ENCODE measurements at places on chromosomes 3 and 15.

- no peak for DNase-seq
Observed at GRCh38 chr3:189748046-189748445, 116.9 kb downstream of the TP63 start.

- no peak for DNase-seq
Observed at GRCh38 chr3:170180079-170180907, 1.2 kb downstream of the PHC3 start.

DNA sequence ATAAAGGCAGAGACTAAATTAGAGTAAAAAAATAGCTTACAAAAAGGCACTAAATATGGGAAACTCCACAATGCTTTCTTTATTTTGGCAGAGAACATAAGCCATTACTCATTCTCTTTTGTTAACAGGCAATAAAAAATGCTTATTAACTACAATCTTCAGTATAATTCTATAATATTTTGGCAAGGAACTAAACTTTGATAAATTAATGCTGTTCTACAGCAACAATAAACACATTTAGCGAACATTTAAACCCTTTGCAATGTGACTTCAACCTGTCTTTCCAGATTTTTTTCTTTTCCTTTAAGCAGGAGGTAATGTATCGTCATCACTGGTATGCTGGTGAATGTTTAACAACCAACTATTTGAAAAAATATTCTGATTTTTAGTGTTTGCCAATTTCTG, 42.2 kb upstream of the POU1F1 start:
- DNase-seq: no peak

DNA sequence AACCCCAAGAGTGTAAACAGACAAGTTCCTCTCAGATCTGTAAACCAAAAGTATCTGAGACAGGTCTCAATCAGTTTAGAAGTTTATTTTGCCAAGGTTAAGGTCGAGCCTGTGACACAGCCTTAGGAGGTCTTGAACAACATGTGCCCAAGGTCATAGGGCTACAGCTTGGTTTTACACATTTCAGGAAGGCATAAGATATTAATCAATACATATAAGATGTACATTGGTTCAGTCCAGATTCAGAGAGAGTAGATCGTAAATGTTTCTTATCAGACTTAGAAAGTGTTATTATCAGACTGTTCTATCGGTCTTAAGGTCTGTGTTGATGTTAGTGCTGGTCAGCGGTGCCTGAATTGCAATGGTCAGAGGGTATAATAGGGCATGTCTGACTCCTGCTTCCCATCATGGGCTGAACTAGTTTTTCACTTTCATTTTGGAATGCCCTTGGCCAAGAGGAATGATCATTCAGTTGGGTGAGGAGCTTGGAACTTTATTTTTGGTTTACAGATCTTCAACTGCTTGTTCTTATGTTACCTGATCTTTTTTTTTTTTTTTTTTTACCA, 27.0 kb upstream of the MFGE8 start:
- DNase-seq: no peak

GRCh38 chr3:49656541-49657112, 17.5 kb upstream of the APEH start:
- no peak for DNase-seq

- no peak for DNase-seq
Observed at GRCh38 chr15:37362414-37362813, 262.1 kb upstream of the MEIS2 start.

DNA sequence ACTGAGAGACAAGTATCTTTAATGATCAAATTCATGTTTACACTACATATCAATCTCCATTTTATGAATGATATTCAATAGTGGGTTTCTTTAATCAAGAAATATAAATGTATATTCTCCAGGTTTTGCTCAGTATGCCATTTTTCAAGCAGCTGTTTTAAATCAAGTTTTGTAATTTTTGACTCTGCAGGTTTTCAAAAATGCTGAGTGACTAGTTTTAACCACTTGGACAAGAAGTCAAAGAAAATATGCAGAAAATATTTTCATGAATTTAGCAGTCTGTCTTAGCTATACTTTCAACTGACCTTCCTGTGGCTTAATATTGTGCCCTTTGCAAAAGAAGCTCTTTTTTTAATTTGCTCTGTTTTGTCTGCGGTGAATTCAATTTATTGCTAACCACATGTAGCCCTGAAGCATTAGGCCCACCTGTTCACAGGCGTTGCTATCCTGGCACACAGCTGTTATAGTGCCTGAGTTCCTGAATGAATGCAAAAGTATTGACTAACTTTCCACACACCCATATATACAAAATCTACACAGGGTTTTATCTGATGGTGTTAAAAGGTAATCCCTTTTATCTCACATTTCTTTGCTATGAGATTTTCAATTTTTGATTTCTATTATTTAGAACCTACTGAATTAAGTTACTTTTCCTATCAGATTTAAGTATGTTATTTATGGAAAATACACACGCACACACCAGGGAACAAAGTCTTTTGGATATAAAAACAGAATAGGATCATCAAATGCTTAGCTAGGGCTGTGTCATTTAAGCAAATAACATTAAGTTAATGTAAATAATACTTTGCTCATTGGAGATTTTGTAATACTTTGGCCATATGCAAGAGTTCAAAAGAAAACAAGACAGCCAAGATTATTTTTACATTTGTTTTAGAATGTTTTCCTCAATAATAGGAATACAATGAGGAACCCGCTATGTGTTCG, 1166.1 kb upstream of the GBE1 start:
- DNase-seq: no peak

GRCh38 chr3:64732576-64732975, 44.8 kb upstream of the ADAMTS9 start:
- DNase-seq: peak; percentile 19

GRCh38 chr3:168123201-168124176, 27.8 kb upstream of the GOLIM4 start:
- DNase-seq: peak; percentile 53

- DNase-seq: no peak
Observed at GRCh38 chr3:152199102-152199840, 69.5 kb upstream of the MBNL1 start.

DNA sequence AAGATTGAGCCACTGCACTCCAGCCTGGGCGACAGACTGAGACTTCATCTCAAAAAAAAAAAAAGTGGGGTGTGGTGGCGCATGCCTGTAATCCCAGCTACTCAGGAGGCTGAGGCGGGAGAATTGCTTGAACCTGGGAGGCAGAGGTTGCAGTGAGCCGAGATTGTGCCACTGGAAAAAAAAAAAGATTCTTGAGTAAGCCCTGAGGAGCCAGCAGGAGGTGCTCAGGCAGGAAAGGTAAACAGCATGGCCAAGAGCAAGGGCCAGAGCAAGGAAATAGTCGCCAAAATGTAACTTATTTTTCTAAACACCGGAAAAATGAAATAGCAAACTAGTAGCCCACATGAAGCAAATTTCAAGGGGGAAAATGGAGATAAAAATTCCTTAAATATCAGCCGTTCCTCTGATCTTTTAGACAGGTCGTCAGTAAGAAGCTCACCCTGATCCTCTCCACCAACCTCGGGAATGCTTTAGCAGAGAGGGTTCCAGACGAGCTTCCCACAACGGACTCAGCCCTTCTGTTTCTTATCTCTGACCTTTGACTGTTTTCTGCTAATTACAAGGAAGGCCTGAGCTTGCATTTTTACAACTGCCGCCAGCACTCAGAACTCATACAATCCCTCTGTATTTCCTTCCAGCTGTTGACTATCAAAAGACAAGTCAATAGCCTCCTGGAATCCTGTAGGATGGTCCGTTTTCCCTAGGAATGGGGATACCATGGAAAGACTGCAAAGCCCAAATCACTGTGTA, 45.0 kb upstream of the AKAP13 start:
- no peak for DNase-seq

- DNase-seq: no peak
Observed at GRCh38 chr3:27673701-27674100, 48.4 kb downstream of the EOMES start.

GRCh38 chr3:156150434-156151066, 30.2 kb downstream of the KCNAB1 start:
- DNase-seq: peak; percentile 76

DNA sequence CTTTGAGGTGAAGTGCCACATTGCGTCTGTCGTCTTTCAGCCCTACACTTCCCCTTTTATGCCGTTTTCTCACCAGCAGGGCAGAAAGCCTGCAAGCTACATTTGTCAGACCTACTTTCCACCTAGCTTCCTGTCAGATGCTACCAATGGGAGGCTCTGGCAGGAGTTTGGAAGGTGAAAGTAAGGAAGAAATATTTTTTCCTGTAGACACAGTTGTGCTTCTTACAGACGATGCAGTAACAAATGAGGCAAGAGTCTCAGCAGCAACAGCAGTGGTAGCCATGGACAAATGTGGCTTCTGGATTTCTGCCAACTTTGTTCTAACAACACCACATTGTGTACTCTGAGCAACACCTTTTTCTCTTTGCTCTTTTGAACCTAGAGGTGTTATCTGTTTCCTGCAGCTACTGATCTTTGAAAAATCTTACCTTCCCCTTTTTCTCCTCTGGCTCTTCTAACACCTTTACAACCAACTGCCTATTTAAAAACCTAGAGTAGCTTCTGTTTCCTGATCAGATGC, 70.6 kb upstream of the STT3B start:
- DNase-seq: no peak

DNA sequence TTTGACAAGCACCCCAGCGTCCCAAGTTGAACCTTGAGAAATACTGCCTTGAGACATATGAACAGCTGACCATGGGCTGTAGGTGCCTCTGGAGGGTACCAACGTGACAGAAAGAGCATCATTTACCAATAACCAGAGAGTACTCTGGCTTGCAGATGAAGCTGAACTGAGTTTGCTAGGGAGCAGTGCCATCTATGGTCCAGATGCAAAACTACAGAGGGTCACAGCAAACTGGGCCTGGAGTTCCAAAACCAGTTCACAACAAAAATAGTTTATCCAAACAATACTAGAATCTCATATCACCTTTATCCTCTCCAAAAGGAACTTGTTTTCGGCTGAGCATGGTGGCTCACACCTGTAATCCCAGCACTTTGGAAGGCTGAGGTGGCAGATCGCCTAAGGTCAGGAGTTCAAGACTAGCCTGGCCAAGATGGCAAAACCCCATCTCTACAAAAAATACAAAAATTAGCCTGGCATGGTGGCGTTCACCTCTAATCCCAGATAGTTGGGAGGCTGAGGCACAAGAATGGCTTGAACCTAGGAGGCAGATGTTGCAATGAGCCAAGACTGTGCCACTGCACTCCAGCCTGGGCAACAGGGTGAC, 69.3 kb downstream of the CHAC1 start:
- DNase-seq: peak; percentile 71

- DNase-seq: no peak
Observed at GRCh38 chr3:25143356-25144025, 284.6 kb upstream of the RARB start.

- no peak for DNase-seq
Observed at GRCh38 chr3:4758249-4758860, 220.9 kb upstream of the BHLHE40 start.

DNA sequence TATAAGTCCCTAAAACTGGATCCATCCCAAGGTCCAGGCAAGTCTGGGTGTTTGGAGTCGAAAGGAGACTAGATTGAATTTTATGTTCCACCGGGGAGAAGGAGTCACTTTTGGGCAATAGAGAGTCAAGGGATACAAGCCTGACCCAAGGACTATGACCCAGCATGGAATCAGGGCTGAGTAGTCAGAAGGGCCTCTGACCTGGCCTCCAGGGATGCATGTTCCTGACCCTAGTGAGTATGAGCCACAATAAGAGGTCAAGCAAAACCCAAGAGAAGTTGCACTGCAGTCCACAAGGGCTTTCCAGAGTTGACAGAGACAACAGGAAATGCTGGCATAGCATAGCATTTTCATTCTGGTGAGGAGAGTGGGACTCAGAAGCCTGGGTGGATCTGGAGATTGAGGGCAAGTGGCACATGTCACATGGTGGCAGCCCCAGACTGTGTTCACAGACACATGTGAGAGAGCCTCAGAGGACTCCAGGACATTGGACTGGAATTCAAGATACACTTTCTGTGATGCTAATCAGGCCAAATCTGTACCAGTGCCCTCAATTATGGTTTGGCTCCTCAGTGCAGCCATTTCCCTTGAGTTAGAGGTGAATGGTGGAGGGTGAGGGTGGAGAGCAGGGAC, 66.9 kb downstream of the TFG start:
- DNase-seq: no peak

GRCh38 chr3:72523429-72524151, 324.7 kb downstream of the SHQ1 start:
- no peak for DNase-seq

DNA sequence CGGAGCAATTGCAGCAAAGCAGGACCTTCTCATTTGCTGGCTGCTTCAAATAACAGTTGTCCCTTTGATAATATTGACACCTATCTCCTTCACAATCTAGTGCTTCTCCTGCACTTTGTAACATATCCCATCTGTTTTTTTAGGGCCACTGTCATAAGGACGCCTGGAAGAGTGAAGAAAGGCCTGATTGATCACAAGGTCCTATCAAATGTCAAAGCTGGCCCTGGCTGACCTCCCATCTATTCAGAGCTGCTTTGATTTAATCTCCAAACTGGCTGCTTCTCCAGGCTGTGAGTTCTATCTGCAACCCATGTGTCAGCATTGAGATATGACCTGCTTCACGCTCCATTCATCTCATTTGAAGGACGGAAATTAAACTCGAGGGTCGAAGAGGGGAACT, 601.2 kb upstream of the KCNMB2 start:
- no peak for DNase-seq

GRCh38 chr3:193978486-193978885, 157.5 kb upstream of the HES1 start:
- no peak for DNase-seq

DNA sequence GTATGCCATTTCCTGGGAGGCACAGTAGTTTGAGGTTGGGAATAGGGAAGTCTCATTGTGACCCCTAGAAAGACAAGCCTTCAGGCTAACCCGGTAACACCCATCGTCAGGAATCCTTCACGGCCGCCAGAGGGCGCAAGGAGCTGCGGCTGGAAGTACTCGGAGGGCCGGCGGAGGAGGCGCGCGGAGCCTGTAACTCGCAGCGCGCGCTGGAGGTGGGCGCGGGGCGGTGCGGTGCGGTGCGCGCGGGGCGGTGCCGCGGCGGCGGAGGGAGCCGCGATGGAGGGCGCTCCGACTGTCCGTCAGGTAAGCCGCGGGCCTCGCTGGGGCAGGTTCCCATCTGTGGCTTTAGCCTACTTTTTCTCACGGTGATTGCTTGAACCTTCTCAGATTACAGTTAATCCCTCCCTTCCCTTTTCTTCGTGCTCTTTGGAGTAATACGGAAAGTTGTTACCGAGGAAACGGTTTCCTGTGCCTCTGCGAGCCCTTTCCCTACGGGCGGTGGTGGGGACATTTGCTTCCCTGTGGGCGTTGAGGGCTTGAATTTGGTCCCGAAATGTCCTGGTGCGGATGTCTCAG, at the start of gene GRAMD1C:
GRAMD1C (plus strand) TSS at position 158 of the 579 bp plus-strand sequence; CDS start at position 280, 122 bp downstream.
- peak; percentile 89 for DNase-seq

- no peak for DNase-seq
Observed at GRCh38 chr3:116441652-116442051, 3.6 kb downstream of the LSAMP start.

GRCh38 chr3:30682434-30683155, 76.2 kb downstream of the TGFBR2 start:
- peak; percentile 53 for DNase-seq

- DNase-seq: no peak
Observed at GRCh38 chr3:25229586-25229985, 198.5 kb upstream of the RARB start.

Data from AG10803 (cell line).